Activated naive CD4-positive, alpha-beta T cell treated with anti-CD3 and anti-CD28 coated beads for 36 hours (primary cell): ENCODE measurements at places on chromosomes 13 and 19. TPM values are rescaled to one million over a fixed set of nuclear protein-coding genes. Genes with fewer than 3 reads are reported as not detected.

- no peak for DNase-seq
These were observed 87.6 kb downstream of the CAB39L start for GRCh38 chr13:49356223-49356622.

DNA sequence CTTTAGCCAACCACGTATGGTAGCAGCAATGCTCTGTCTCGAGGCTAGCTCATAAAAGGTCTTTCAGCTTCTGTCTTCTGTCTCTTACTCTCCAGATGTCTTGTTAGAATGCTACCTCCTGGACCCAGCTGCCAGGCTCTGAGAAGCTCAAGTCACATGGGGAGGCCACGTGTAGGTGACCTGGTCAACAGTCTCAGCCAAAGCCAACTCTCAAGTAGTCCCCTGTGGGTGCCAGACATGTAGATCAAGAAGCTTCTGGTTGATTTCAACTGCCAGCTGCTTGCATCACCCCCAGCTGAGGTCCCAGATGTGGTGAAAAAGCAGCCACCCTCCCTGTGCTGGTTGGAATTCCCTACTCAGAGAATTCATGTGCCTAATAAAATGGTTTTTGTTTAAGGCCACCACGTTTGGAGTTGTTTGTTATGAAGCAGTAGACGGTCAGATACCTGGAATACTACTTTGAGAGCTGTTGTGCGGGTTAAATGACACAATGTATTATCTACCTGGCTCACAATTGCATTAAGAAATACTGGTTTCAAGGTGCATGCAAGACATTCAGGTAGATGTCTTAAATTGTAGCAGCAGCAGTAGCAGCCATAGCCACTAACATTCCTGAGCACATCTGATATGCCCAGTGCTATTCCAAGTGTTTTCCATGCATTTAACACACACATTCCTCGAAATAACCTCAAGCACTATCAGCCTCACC is 131.0 kb upstream of the RFC3 start:
- no peak for DNase-seq

GRCh38 chr13:67855741-67856238 is 625.7 kb upstream of the PCDH9 start:
- DNase-seq: no peak

GRCh38 chr19:10769533-10770491 is 51.9 kb downstream of the DNM2 start:
- no peak for DNase-seq

DNA sequence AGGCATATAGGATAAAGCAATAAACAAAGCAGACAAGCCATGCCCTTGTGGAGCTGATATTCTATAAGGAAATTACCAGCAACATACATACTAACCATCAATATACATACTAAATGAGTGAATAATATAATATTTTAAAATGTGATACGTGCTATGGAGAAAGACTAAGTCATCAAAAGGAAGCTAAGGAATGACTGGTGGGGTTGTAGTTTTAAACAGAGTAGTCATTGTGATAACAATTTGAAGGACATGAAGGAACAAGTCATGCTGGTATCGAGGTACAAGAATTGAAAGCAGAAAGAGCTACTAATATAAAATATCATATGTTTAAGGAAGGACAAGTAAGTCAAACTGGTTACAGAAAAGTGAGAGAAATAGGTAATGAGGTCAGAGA is 894.9 kb upstream of the PCDH9 start:
- DNase-seq: no peak

DNA sequence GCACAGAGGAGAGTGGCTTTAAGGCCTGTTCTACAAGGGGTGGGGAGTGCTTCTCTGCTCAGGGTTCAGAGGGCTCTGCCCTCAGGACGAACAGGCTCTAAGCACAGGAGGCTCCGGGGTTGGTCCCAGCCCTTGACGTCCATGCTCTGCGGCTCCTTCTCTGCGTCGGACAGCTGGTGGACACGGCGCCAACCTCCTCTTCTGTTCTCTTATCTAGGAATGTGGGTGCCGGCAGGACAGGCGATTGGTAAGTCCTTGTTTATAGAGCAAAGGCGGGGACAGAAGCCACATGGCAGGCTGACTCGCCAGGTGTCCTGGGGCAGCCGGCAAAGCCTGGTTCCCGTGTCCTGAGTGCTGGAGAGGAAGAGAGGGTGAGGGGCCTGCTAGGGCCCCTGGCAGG is 8.4 kb upstream of the RPS15 start:
- DNase-seq: no peak

DNA sequence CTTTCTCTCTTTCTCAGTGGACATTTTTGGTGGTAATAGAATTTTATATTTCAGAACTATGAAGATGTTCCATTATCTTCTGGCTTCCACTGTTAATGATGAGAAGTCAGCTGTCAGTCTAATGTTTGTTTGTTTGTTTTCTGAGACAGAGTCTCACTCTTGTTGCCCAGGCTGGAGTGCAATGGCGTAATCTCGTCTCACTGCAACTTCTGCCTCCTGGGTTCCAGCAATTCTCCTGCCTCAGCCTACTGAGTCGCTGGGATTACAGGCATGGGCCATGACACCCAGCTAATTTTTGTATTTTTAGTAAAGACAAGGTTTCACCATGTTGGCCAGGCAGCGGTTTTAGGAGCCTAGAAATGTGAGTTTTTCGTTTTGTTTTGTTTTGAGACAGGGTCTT is 4.7 kb downstream of the ZNF317 start:
- DNase-seq: no peak

GRCh38 chr19:15869109-15869555 is 28.7 kb downstream of the CYP4F2 start:
- DNase-seq: peak; percentile 56

DNA sequence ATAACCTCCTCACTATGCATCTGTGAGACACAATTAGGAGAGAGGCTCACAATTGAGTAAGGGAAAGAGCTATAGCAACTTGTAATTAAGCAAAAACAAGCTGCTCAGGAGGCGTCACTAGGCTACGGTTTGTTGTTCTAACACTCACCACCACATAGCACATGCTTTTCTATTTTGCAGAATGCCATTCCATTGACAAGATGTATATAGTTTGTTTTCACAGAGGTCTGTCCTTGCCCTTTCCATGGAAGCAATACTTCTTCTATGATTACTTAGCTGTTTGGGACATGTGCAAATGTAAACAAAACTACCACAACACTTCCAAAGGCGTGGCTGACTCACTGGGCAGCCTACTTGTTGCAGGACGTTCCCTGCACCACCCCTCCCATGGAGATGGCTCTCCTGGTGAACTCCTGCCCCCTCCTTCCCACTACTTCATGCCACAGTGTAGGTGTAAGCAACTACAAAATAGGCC is 33.9 kb upstream of the FAM216B start:
- no peak for DNase-seq

GRCh38 chr13:52797176-52797575 is 51.3 kb downstream of the PCDH8 start:
- no peak for DNase-seq

- no peak for DNase-seq
These were observed 139.8 kb upstream of the SOX1 start for GRCh38 chr13:111927181-111927540.

DNA sequence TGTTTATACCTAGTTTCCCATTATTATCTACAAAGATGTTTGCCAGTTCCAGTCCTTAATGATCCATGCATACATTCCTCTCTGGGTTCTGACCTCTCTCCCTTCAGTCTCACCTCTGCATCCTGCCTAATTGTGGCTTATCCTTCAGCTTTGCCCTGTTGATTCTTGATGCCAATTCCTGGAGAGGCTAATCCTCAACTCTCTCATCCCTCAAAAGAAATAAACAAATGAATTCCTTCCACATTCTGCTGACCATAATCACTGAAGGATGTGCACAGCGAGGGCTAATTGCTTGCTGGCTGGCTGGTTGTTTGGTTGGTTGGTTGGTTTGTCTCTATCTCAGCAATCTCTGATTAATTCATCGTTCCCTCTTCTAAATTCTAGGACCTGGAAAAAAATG is 113.8 kb downstream of the IRS2 start:
- no peak for DNase-seq

DNA sequence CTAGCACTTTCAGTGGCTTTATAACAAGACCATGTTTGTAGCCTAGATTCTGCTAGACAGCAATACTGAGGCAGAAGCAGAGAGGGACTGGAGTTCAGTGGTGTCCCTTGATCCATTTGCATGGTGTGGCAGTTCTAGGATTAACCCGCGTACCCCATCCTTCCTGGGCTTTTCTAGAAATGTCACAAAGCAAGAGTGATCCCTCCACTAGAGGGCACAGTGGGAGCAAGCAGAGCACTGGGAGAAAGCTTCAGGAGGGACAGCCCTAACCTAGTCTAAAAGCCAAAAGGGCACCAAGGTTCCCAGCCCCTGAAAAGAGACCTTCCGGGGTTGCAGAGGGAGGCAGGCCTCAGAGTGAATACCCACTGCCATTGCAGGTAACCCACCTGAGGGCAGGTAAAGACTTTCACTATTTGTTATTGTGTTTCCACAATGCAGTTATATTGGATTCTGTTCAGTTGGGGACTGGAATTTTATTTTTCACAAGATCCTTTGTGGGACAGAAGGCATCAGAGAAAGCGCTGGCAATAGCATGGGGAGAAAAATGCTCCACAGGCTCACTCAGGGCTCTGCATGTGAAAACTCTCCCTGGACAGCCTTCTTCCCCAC is 170.6 kb downstream of the FLT1 start:
- DNase-seq: peak; percentile 79

- DNase-seq: no peak
These were observed 55.9 kb downstream of the DLEU7 start for GRCh38 chr13:50787316-50788195.

- DNase-seq: no peak
These were observed 7.4 kb downstream of the CXCL17 start for GRCh38 chr19:42435316-42435715.

GRCh38 chr13:108176685-108177274 is 38.6 kb downstream of the LIG4 start:
- peak; percentile 75 for DNase-seq

DNA sequence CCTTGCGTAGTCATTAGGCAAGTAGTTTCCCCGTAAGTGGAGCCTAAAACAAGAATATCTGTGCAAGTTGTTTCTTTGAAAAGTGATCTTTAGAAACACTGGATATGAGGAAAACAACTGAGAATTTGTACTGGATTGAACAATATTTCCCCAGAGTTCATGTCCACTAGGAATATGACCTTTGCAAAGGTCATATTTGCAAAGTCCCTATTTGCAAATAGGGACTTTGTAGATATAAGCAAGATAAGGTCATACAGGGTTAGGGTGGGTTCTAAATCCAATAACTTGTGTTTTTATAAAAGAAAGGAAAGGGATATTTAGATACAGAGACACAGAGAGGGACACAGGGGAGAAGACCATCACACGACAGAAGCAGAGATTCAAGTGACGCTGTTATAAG is 489.2 kb upstream of the ATXN8OS start:
- no peak for DNase-seq

The FFAR3 gene
- total RNA-seq: 4.9 TPM

The C19orf73 gene
- total RNA-seq: 1.5 TPM

The LRRC8E gene
- not detected for total RNA-seq

The FCER2 gene
- total RNA-seq: 0.89 TPM

The RUVBL2 gene
- total RNA-seq: 119 TPM

The ERFL gene
- total RNA-seq: 0.99 TPM

The ZNF845 gene
- 4.3 TPM for total RNA-seq

The LRRC25 gene
- not detected for total RNA-seq

The COMP gene
- not detected for total RNA-seq

The FAM216B gene
- not detected for total RNA-seq

The GPR18 gene
- 2.4 TPM for total RNA-seq

The PRR36 gene
- 0.07 TPM for total RNA-seq

The ICAM5 gene
- total RNA-seq: 0.81 TPM
